ENCODE measurements at places on chromosomes 5 and 9.

DNA sequence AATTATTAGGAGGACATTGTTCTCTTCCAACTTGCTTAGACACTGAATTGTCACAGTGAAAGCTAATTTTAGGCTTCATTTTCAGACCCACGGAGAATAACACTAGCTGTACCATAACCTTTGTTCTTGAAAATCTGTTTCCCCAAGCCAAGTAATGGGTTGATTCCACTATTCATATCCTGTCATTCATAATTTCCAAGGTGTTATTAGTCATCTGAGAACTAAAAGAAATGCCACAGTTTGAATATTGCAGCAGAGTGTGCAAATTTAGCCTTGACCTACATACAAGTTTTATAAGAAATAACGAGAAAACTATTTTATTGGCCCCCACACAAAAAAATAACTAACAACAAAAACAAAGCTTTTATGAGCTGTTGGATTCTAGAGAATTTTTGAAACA lies 148.5 kb upstream of the TYRP1 start:
- DNase-seq: no peak

- no peak for DNase-seq
These were observed 132.0 kb downstream of the FAM174A start for GRCh38 chr5:100667161-100667630.

GRCh38 chr5:100537946-100538345 lies 2.8 kb downstream of the FAM174A start:
- no peak for DNase-seq

DNA sequence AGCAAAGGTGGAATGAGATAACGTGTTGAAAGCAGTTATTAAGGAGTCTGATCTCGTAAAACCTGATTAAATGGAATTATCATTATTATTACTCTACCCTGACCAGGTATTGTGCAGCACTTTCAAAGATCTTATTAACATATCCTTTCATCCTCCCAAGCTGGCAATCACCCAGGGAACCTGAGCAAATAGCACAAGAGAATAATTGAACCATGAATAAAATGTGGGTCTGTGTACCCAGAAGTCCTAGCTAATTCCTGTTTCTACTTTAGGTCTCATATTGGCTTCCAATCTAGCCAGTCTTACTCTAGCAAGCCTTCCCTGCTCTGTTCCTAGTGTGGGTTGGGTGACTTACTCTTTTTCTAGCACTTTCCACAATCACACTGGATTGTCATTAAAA lies 162.2 kb upstream of the STK32A start:
- DNase-seq: no peak

GRCh38 chr9:128094950-128095544 lies 27.0 kb downstream of the SLC25A25 start:
- no peak for DNase-seq

GRCh38 chr5:92409134-92409533 lies 1026.0 kb upstream of the ARRDC3 start:
- DNase-seq: no peak

DNA sequence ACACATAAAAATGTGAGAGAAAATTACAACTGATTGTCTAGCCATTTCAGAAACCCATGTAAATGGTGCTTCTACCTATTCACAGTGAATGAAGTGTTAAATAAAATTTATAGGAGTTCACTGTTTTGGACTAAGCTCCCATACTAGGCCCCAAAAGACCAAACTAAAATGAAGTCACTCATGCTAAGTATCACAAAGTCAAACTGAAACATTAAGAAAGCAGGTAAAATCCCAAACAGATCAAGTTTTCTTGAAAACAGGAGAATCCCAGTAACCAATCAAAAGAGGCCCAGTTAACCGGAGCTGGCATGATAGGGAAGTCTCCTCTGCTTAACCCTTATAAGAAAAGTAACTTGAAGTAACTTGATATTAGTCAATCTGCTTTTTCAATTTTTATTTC lies 35.2 kb upstream of the MYOT start:
- DNase-seq: no peak

DNA sequence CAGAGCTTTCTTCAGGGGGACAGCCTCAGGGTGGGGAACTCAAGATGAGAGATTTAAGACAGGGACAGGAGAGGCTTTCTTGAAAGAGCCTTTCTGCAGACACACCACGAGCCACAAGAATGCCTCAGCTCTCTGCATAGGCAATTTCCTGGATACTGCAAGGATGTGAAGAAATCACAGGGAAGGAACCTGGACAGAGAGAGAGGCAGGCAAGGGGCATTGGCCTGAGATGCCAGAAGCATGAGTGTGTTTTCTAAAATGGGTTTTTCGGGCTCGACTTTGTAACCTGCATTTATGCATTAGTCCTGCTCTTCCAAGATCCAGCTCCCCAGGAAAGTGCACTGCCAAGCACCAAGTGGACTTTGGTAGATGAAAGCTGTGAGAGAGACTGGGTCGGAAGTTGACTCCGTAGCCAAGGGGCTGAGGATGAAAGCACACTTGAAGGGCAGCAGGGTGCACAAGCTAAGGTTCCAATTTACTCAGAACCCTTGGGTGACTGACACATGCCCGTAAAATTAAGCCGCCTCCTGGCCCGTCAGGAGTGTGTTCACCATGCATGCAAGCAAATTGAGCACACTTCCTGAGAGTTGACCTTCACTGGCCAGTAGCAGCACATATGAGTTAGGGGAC lies 90.9 kb downstream of the CFAP90 start:
- no peak for DNase-seq

DNA sequence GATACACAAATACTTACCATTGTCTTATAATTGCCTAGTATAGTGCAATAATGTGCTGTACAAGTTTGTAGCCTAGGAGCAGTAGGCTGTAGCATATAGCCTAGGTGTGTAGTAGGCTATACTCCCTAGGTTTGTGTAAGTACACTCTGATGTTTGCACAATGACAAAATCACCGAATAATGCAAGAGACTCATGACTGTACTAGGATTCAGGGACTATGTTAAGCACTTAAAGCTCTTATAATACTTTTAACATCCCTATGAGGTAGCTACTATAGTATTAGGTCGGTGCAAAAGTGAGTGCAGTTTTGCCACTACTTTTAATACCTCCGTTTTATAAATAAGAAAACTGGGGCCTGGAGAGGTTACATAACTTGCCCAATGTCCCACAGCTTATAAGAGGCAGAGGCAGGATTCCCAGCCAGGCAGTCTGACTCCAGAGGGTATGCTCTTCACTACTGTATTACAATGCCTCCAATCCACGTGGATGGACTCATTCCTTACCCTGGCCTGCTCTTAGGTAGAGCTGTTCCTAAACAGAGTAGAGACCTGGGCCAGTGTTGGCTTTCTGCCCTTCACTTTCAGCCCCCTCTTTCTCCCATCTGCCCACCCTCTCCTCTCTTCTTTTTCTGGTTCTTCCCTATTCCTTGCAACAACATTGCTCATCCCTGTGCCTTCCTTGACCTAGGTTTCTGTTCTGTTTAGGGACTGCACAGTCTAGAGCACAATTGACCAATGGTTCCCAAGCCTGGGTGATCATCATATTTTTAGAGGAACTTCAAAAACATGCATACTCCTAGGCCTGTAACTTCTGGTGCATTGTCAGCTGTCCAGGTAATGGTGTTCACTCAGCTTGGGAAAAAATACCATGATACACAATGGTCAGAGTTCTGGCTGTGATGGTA lies 114.0 kb downstream of the CARTPT start:
- DNase-seq: no peak

DNA sequence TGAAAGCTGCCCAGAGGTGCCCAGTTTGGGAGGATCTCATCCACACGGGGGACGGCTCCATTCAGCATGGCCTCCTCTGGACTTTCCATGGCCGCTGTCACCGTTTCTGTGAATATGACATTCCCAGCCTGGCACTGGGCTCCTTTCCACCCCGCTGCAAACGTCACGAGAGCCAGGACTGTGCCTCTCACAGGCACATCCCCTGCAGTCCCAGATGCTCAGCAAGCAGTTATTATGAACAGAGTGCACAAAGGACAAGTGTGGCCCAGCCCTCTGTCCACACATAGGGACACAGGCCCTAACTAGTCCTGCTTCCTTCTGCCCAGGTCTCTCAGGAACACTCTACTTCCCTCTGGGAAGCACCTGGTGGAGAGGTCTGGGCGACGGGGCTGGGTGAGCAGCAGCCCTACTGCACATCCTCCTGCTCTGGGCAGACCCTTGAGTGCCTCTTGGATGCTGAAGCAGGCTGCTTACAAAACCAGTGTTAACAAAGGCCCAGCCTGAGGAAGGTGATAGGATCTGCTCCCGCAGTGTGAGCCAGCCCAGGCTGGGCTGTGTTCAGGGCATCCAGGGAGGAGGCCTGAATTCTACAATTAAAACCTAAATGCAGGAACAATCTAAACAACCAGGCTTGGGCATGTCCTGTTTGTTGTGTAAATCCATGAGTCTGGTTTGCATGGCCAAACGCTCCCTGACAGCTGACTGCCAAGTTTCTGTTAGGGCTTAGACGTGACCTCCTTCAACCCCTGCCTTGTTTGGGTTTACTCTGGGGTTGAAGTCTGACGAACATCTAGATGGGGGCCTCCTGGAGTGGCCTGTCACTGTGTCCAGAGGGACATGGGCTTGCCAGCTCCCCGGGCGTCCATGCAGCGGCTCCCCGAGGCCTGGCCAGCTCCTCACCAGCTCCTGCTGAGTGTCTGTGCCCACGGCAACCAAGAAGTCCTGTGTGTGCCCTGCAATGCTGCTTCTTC lies 269.8 kb downstream of the GADD45G start:
- DNase-seq: no peak

DNA sequence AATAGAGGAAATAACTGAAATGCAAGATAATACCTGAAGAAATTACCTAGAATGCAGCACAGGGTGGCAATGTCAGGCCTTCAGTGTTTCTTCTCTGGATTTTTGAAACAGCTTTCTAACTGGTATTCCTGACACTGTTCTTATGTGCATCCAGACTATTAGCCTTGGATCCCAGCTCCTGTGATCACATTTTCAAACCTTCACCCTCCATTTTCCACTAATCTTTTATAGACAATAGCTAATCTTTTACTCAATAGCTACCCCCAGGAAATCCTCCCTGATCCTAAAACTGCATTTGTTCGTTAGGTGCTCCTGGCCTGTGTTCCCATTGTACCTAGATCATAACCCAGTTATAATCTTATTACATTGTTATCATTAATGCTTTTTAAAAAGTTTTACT lies 101.5 kb upstream of the DHFR start:
- DNase-seq: no peak

DNA sequence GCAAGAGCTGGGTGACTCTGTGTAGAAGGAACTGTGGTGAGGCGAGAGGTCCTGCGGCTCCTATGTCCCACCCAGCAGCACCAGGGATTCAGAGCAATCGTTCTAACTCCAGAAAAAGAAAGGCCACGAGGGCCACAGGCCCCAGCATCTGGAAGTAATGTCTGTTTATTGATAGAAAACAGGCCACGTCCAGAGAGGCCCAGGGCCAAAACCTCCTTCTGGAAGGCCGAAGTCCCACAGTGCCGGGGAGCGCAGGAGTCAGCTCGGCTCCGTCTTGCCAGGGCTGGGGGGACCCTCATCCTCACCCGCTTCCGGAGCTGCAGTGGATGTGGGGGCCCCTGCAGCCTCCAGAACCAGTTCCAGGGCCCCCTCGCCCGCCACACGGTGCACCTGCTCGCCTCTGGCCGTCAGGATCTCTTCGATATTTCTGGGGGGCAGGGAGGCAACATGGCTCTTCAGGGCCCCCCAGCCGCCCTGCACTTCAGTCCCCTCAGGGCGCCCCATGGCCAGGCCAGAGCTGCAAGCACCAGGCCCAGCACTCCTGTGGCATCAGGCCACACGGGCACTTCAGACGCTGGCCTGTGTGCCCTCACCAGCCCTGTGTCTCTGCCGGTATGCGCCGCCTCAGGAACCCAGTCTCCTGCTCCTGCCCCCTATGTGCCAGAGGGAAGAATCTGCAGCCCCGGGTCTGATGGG lies 1.6 kb downstream of the DNLZ start:
- DNase-seq: no peak

DNA sequence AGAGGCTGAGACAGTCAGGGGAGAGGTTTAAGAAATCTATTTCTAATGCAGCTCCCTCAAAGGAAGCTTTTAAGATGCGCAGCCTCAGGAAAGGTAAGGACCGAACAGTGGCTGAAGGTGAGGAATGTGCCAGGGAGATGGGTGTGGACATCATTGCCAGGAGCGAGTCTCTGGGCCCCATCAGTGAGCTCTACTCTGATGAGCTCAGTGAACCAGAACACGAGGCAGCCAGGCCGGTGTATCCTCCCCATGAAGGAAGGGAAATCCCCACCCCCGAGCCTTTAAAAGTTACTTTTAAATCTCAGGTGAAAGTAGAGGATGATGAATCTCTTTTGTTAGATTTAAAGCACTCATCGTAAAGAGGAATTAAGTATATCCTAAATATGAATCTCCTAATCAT lies 8.2 kb downstream of the CAVIN4 start:
- DNase-seq: no peak

DNA sequence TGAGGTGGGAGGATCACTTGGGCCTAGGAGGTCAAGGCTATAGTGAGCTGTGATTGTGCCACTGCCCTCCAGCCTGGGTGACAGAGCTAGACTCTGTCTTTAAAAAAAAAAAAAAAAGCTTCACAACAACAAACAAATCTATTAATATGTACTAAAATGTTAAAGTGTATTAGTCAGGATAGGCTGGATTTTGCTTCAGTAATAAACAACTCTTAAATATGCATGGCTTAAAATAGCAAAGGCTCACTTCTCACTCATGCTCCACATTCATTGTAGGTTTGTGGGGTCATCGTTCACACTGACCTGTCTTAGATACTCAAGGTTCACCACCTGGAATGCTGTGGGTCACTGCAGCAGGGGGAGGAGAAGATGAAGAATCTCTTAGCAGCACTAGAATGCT lies 33.8 kb upstream of the COL15A1 start:
- DNase-seq: no peak

DNA sequence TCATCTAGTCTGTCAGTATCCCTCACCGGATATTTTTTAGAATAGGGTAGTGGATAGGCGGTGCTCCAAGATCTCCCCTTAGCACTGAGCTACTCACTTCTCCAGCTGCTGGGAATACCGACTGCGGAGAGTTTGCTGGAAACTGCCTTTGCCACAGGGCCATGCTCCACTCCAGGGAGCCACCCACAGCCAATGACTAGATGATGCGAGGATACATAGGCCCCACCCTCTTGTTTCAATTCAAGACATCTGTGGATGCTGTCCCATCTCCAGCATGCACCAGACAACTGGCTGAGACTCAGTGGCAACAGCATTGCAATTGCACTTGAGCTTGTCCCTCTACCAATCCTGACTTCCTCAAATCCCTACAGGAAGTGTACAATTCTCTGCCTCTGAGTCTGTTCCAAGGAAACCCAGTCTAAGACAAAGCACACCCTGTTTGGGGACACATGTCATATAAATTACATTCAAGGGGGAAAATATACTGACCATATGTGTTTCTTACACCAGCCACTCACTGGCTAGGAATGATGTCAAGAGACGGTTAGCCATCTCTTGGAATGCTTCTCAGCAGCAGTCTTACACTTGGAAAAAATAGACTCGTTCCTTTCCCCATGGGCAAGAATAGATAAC lies 312.6 kb upstream of the KIF2A start:
- no peak for DNase-seq
